ENCODE measurements at places on chromosomes 12 and 14.
A peak's percentile ranks its signal among the peaks of the same experiment; 100 is the strongest.

GRCh38 chr12:131012279-131013069, 58.8 kb downstream of the ADGRD1 start:
- DNase-seq, result no peak

DNA sequence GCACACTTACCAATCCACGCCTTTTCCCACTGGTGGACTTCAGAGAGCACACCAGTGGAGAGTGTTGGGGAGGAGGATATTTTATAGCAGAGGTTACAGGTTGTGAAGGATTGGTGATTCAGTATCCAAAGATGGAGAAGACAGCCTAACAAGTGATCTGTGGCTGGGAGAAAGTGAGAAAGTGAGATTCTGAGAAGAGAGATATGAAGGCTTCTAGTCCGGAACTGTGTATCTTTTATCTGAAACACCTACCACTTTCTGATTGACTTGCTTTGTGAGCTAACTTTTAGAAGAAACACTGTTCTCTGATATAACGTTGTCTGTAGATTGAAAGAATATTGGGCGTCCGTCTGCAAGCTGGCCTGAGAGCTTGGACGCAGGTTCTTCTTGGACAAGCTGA, 24.0 kb downstream of the DYNC1H1 start:
- no peak for DNase-seq

- no peak for DNase-seq
These were observed 6.5 kb downstream of the DDX24 start for GRCh38 chr14:94074534-94074933.

- no peak for DNase-seq
These were observed 41.2 kb downstream of the DIO3 start for GRCh38 chr14:101602466-101602840.

DNA sequence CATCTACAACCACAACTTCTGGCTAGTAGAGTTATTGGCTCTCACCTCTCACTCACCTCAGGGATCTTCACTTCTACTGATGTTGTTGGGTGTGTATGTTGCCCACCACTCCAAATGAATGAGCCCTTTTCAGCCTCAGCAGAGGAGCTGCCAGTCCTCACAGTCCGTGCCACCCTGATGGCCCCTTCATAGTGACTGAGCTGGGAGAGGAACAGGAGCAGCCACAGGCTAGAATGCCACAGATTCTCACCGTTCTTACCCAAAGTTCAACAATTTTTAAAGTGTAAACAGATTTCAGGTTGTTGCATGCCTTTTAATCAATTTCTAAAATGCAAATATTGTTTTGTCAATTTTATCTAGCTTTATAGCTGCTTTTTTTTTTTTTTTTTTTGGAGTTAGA, 74.5 kb upstream of the DNM1L start:
- DNase-seq, result no peak

- DNase-seq, result no peak
These were observed at the start of gene LRTM2 for GRCh38 chr12:1820191-1820895. Gene LRTM2, plus strand, starts transcription at chr12:1820565. Its CDS starts 7,584 bp downstream, at chr12:1828149.

DNA sequence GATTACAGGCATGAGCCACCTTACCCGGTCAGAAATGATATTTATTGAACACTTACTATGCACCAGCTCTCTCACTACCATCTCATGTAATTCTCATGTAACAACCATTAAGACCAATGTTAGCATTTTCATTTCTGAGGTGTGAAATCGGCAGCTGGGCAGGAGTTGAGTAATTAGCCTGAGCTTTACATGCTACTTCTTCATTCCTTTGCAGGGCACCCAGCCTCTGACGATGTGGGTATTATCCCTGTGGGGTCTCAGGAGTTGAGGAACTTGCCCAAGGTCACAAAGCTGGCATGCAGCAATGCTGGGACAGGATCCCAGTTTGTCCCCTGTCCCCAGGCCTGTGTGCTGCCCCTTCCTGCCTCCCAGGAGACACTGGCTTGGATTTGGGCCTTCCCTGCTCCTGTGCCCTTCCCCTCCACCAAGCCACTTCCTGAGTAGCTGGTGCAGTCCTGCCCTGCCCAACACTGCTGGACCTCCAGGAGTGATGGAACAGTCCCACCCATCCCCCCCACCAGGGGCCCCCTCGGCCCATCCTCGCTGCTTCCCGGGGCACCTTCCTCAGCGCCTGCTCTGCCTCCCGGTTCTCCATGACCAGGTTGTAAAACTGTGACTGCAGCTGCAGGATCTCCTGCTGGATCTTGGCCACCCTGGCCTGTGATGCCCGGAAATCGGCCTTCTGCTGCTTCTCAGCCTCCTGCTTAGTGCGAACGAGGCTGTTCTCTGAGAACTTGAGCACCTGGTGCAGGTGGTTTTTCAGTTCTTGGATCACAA, 14.7 kb downstream of the RITA1 start:
- no peak for DNase-seq

- no peak for DNase-seq
These were observed 26.2 kb downstream of the TMEM30B start for GRCh38 chr14:61254808-61255526.

- DNase-seq, result no peak
These were observed 61.2 kb downstream of the SLC38A6 start for GRCh38 chr14:61042220-61042619.

DNA sequence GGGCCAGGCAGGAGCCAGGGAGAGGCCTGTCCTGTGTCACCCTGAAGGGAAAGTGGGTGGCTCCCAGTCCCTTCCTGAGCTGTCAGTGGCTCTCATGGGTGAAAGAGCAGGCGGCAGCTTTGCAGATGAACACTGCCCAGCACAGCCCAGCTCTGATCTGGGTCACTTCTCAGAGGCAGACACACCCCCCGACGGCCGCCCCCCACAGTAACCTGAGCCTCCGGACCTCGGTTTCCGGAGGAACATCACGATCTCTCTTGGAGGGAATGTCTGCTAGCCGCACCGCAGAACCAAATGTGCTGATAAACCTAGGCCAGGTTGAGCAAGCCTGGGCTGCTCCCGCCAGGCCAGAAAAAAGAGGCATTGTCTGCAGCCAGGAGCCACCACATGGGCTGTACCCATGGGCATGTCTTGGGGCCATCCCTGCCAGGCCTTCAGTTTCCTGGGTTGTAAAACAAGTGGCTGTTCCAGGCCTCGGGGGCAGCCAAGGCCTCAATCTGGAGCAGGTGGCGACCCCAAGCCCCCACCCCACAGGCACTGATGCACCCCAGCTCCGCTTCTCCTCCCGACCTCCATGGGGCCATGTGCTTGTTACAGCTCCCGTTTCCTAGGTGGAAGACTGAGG, 57.6 kb downstream of the NCOR2 start:
- peak; percentile 63 for DNase-seq

DNA sequence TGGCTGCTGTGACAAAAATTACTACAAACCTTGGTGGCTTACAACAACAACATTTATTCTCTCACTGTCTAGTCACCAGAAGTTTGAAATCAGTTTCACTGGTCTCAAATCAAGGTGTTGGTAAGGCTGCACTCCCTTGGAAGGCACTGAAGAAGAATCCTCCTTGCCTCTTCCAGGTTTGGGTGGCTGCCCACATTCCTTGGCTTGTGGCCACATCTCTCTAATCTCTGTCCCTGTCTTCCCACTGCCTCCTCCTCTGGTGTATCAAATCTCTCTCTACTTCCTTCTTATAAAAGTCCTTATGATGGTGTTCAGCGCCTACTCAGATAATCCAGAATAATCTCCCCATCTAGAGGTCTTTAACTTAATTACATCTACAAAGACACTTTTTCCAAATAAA, 31.0 kb downstream of the PLCZ1 start:
- DNase-seq, result no peak

DNA sequence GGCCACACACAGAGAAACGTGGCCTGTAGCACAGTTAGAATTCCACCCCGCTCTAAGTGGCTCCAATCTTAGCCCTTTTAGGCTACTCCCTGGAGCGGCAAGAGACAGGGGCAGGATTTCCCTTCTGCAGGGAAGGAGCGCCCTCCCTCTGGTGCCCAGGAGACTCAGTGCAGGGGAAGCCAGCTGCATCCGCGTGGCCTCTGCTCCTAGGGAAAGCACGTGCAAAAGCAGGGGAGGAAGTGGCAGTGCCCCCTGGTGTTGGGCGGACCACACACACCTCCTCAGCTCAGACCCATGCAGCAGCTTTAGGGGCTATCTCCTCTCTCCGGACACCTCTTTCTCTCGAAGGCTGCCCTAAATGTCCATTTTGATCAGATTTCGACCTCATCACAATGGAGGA, 50.0 kb downstream of the SPRING1 start:
- DNase-seq, result peak; percentile 80

GRCh38 chr12:4809013-4809448, 88.8 kb downstream of the GALNT8 start:
- peak; percentile 80 for DNase-seq

- no peak for DNase-seq
These were observed 245.3 kb downstream of the ZFP36L1 start for GRCh38 chr14:68547305-68548193.

DNA sequence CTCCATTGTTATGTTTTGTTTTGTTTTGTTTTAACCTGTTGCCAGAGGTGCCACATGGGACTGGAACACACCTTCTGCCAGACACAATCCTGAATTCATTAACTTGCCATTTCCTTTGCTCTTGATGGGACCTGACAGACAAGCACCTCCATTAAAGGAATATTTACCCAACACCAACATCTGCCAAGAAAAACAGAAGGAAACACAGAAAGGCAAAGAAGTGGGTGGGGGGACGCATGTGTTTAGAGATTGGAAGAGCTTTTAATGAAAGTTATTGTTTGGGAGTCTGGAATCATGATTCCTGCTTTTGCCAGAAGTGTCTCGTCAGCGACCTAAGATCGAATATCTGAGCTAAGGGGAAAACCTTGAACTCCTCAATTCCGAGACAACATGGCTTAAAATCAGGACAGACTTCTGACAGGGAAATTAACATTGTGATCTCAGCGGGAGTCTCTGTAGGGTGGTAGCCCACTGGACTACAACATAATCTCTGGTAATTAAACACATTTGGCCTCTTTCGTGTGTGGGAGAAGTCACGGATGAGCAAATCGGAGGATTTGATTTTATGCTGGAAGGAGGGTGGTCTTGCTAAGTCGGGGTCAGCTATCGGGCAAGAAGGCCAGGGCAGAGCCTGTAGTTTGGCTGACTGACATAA, 210.4 kb upstream of the FAR2 start:
- no peak for DNase-seq

GRCh38 chr12:15289192-15289591, 33.1 kb upstream of the PTPRO start:
- DNase-seq, result no peak

- DNase-seq, result no peak
These were observed 32.3 kb downstream of the EFCAB11 start for GRCh38 chr14:89922031-89922907.

- DNase-seq, result peak; percentile 88
These were observed 1.8 kb downstream of the ZDHHC22 start for GRCh38 chr14:77139540-77140358.

DNA sequence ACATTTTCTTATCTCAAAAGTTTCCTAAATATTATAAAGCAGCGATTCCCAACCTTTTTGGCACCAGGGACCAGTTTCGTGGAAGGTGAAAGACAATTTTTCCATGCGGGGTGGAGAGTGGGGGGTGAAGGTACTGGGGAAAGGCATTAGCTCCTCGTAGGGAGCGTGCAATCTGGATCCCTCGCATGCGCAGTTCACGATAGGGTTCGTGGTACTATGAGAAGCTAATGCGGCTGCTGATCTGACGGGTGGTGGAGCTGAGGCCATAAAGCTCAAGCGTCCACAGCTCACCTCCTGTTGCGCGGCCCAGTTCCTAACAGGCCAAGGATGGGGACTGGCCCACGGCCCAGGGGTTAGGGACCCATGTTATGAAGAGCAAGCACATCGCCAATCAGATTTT, 29.9 kb downstream of the NEUROD4 start:
- no peak for DNase-seq

GRCh38 chr12:86134561-86134960, 121.6 kb downstream of the MGAT4C start:
- no peak for DNase-seq

DNA sequence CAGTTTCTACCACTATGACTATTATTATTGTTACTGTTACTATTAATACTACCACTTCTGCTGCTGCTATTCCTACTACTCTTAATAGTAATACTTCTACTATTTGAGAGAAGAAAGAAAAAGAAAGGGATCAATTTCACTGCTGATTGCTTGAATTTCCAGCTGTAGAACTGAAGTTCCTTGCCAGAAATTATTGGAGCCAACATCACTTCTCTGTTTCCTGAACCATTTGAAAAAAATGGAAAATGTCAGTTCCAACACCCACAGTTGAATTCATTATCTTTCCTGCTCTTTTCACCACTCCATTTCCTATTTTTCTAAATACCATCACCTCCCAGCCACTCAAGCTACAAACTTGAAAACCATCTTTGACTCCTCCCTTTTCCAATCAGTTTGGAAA, 54.1 kb upstream of the PIK3C2G start:
- DNase-seq, result no peak

- no peak for DNase-seq
These were observed 45.3 kb upstream of the NAA30 start for GRCh38 chr14:57345106-57345505.

DNA sequence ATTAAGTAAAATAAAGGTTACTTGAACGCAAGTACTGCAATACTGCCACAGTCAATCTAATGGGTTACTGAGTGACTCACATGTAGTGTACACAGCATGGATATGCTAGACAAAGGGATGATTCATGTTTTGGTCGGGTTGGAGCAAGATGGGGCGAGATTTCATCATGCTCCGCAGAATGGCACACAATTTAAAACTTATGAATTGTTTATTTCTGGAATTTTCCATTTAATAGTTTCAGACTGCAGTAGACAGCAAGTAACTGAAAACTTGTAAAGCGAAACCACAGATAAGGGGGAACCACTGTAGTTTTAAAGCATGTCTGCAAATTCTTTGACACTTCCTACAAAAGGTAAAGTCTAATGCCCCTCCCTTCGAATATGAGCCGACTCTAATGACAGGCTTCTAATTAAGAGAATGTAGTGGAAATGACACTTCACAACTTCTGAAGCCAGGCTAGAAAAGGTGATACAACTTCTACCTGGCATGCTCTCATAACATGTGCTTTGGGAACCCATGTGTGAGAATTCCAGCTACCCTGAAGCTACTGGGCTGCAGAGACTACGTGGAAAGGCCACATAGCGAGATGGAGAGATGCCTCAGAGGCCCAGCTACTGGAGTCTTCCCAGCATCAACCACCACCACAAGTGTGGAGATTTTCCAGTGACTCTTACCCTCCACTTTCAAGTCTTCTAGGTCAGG, 13.9 kb upstream of the TCP11L2 start:
- no peak for DNase-seq

DNA sequence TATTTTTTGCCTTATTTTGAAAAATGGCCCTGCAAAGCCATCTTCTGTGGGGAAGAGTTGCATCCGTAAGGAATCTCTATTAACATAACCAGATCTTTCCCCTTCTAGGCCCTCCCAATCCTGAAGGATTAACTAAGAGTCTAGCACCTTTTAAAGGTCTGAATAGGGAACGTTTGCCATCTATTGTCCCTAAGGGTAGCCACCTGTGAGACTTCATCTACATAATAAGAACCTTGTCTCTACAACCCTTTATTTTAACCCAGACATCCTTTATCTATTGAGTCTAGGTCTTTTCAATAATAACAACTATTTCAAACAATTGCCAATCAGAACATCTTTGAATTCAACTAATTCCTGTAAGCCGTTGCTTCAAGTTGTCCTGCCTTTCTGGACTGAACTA, 4.4 kb downstream of the EDDM3B start:
- DNase-seq, result peak; percentile 31

- no peak for DNase-seq
These were observed 75.3 kb downstream of the SRGAP1 start for GRCh38 chr12:63919756-63920155.

Measured in iPS-NIHi11 (cell line).